ENCODE measurements at places on chromosomes 11 and 22.

DNA sequence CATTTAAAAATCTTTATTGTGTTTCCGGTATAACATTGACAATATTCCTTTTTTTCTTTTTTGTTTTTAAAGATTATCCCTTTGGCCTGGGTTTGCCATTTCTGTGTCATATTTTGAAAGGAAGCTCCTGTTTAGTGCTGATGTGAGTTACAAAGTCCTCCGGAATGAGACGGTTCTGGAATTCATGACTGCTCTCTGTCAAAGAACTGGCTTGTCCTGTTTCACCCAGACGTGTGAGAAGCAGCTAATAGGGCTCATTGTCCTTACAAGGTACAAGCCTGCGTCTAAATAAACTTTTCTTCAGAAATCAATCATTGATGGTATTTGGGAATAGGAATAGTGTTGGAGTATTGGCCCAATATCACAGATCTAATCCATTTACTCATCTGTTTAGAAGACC, 19.8 kb downstream of the PIWIL4 start:
- no peak for DNase-seq

- no peak for DNase-seq
Measured at GRCh38 chr11:134039726-134040385, 29.0 kb upstream of the JAM3 start.

GRCh38 chr11:12832480-12833224, 158.4 kb downstream of the TEAD1 start:
- DNase-seq, result no peak

- DNase-seq, result no peak
Measured at GRCh38 chr11:44601471-44602370, 36.3 kb downstream of the CD82 start.

DNA sequence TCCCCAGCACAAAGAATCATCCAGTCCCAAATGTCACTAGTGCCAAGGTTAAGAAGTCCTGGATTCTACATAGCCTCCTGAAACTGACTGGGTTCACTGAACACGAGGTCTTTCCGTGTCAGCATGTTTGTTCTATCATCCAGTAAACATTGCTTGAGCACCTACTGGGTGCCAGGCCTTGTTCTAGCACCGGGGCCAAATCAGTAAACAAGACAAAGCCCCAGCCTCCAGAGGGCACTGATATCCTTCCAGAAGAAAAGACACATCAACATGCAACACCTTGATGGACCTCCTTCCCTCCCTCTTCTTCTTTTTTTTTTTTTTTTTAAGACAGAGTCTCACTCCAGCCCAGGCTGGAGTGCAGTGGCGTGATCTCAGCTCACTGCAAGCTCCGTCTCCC, 26.9 kb downstream of the TPST2 start:
- DNase-seq, result no peak

GRCh38 chr11:15180212-15180792, 65.6 kb downstream of the INSC start:
- no peak for DNase-seq
